ENCODE measurements at places on chromosomes 7 and 10.
A peak's percentile ranks its signal among the peaks of the same experiment; 100 is the strongest.

DNA sequence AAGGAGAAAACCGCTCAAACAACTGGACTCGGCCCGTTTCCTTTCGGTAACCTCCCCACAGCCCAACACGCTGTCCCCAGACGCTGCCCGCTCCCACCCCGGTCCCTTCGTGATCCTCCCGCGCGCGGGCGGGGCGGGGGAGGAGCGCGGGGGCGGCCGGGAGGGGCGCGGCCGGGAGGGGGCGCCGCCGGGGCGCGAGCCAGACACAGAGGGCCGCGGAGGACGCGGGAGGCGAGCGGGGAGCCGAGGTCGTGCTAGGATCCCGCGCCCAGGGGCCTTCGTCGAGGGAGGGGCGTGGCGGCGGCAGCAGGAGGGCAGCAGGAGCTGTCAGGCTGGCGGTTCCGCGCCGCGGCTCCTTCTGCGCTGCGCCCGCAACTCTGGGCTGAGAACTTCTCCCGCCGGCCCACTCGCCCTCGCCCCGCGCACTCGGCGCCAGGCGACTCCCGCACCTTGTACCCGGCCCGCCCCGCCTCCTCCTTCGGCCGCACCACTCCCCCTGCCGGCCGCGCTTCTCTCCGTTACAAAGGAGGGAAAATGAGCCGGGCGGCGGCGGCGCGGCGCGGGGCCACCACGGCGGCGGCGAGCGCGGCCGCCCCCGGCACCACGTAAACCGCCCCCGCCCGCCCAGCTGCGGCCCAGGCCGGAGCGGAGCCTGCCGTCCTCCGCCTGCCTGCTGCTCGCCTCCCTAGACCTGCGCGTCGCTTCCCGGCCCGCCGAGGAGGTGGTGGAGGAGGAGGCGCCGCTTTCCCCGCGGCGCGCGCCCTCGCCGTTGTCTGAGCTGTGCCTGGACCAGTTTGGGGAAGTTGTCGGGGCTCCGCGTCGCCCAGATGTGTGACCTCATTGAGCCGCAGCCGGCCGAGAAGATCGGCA is at the start of gene CDK14:
Gene CDK14, plus strand, starts transcription at position 521 of the 870 bp plus-strand sequence. Its CDS starts 307 bp downstream, at position 828.
- peak; percentile 42 for DNase-seq

GRCh38 chr10:5888351-5888750 is 1.3 kb downstream of the ANKRD16 start:
- no peak for DNase-seq

DNA sequence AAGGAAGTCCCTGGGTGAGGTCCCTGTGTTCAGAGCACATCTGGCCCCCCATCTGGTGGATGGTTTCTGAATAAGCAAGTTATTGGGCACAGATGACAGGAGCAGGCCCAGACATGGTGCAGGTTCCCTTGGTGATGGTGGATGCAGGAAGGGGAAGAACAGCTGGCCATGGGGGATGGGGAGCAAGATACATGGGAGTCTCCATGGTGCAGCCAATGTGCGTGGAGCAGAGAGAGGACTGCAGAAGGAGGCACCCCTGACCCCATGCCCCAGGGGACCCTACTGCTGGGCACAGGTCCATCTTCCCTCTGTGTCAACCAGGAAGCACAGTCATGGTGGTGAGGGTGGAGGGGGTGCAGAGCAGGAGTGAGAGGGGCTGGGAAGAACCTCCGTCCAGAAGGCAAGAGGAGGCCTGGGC is 43.8 kb upstream of the RABGEF1 start:
- DNase-seq: peak; percentile 53

DNA sequence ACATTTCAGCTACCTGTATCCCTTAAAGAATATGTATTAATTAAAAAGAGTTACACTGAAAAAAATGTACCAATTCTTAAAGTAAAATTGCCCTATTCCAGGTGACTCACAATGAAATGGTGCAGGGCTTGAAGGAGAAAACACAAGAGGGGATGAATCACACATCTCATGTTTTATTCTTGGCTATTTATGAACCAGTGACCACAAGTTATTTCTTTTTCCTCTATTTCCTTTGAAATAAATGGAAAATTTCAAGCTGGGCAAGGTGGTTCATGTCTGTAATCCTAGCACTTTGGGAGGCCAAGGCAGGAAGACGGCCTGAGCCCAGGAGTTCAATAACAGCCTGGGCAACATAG is 106.8 kb downstream of the UBE2H start:
- DNase-seq: no peak

DNA sequence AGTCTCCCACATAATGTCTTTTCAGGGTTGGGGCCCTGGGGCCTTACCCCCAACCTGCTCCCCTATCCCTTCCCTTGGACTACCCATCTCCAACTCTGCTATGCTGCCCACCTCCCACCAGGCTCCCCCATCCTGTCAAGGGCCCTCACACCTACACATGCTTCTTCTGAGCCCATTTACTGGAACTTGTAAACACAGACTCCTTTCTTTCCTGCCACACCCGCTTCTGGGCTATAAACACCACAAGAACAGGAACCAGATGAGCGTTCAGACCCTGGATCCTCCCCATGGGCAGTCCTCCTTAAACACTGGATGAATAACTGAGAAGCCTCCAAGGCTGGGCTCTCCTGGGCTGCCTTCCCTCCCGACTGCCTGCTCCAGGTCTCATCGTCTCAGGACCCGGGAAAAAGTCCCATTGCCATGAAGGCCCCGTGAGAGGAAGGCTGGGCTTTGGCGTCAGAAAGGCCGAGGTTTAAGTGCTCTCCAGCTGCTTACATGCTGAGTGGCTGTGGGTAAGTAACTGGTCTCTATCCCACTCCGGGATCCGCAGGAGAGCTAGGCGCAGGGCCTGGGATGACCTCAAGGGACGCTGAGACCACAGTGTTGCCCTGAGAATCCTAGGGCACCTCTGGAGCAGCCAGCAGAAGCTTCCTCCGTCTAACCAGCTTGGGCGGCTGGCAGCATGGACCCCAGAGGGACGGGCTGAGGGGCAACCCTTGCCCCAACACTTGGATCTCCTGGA is 15.6 kb upstream of the CRHR2 start:
- DNase-seq: no peak

GRCh38 chr7:87152897-87153641 is 816 bp downstream of the DMTF1 start:
- no peak for DNase-seq

DNA sequence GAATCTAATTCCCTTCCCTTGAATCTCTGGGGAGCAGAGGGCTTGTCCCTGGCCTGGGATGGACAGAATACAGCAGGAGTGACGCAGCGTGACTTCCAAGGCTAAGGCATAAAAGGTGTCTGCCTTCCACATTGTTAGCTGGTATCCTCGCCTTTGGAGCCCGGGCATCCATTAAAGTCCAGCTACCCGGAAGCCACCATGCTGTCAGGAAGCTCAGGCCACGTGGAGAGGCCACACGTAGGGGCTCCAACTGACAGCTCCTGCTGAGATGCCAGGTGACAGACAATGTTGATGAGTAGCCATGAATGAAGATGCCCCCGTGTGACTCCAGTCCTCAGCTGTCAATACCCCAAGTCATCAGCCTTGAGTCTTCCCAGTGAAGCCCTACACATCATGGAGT is 99.9 kb downstream of the OAT start:
- no peak for DNase-seq

DNA sequence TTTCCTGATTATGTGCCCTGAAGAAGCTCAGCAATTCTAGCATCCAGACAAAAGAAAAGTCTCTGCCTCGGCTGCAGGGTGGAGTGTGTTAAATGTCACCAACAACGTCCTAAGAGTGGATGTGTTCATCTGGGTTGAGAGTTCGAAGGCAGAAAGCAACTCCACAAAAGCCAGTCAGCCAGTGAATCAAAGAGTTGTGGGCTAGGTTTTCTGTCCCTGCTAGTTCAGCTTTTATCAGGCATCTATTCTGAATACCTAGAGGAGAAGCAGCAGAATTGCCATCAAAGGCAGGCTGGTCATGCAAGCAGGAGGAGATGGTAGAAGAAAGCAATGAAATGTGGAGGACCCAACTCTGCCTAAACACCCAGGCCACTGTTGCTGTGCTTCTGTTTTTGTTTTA is 205.2 kb downstream of the KLF6 start:
- DNase-seq: no peak

DNA sequence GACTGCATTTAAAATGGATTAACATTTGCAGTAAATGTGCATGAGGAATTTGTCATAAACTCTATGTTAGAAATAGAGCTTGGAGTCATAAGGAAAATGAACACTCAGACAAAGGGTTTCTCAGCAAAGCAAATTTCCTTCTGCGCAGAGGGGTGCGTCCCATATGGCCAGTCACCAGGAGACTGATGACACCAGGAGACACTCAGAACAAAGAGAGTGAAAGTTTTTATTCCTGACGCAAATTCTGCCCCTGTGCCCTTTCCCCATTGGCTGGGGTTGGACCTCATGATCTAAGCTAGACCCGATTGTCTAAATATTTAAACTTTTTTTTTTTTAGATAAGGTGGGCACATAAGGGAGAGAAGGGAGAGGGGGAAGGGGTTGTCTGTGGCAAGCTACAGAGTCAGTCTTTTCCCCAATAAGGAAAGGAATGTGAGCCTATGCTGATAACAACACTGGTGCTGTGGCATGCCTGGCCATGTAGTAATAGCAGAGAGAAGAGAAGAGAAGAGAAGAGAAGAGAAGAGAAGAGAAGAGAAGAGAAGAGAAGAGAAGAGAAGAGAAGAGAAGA is 202.0 kb downstream of the POM121L12 start:
- no peak for DNase-seq
